ENCODE measurements at places on chromosomes 11 and 22.

DNA sequence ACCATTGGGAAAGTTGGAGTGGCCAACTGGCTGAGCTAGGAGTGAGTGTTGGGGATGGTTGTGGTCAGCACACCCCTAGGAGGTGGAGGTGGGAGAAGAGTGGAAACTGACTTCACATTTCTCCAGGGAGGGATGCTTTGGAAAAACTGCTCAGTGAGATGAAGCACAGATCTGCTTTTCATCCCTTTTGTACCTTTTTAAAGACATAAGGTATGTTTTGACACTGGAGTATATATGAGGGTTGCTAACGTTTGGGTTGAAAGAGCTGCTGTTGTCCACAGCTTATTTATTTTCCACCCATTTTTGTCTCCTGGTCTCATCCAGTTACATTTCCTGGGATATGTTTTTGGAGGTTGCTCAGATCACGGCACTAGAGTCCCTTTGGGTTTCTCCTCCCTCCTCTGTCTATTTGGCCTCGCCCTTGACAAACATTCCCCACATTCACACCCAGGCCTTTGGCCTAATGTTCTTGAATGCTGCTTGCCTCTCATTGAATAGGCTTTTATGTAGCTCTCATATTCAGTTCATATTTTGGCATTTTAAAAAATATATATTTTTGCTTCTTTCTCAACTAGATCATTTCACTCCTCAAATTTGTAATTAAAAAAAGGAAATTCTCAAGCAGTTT is 8.3 kb downstream of the SREBF2 start:
- DNase-seq = no peak

- no peak for DNase-seq
Observed at GRCh38 chr11:124551189-124551588, 7.7 kb upstream of the OR8B12 start.

DNA sequence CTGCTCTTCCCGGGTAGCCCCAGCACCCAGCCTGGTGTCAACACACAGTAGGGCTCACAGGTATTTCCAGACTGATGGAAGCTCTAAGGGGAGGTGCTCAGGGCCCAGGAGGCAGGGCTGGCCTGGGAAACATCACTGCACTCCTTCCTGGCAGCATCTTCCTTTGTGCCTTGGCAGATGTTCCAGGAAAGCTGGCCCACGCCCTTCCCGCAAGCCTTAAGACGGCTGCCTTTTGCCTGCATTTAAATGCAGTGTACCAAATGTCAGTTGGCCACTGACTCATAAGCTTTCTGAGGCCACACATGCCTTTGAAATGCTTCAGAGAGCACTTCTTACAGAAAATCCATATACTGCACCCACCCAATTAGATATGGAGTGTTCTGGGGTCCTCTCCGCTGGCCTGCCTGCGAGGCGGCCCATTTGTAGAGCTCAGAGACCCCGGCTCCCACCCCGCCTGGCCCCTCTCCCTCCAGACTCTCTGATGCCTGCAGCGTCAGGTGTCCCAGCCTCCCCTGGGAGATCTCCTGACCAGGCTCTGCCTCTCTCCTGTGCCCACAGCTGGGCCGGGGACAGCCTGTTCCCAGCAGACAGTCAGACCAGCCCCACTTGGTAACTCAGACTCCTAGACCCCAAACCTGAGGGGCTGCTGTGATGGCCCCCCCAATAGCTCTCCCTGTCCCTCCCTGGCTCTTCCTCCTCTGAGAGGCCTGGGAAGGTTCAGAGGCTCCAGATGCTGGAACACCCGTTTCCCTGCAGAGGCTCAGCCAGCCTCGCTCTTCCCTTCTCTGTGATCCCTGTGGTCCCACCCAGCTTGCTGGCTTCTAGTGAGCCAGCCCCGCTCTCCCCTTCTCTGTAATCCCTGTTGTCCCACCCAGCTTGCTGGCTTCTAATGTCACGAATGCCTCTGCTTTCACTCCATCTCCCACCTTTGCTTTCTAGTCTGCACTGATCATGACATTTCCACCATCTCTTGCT is 47.6 kb upstream of the THY1 start:
- DNase-seq = no peak

- DNase-seq = peak; percentile 6
Observed at GRCh38 chr22:30694640-30695350, at the start of gene OSBP2. OSBP2 (plus strand) TSS chr22:30694874; CDS start chr22:30694910, 36 bp downstream.
